ENCODE measurements at places on chromosomes 5 and 9.

DNA sequence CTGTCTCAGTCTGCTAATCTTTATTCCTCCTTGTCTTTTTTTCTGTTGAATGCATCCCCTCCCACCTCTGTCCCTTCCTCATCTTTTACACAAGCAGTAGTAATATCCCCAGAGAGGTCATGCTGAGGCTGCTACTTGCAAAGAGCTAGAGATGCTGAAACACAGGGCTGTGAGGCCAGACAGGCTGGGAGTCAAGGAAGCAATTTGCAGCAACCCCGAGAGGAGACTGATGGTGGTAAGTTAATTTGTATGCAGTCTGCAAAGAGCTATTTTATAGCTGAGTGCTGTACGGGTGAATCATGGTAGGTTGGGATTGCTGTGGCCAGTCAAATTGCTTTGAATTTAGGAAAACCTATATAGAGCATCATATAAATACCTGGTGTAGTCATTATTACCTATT, 90.2 kb upstream of the SLC24A2 start:
- DNase-seq: no peak

DNA sequence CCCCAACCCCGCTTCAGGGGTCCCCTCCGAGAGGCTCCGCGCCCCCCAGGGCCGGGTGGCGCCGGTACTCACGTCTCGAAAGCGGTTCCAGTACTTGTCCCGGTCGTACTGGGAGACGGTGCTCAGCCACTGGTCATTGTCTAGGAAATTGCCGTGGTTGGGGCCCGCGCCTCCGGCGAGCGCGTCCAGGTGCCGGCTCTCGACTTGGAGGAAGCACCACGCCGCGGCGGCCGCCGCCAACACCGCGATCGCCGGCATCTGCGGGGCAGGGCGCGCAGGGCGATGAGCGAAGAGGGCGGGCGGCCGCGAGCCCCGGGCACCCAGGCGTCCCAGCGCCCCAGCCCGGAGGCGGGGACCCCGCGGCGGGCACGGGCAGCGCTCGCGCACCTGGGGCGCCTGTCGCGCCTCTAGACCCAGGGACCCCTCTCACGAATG, 808 bp downstream of the SPOCK1 start:
- peak; percentile 34 for DNase-seq

DNA sequence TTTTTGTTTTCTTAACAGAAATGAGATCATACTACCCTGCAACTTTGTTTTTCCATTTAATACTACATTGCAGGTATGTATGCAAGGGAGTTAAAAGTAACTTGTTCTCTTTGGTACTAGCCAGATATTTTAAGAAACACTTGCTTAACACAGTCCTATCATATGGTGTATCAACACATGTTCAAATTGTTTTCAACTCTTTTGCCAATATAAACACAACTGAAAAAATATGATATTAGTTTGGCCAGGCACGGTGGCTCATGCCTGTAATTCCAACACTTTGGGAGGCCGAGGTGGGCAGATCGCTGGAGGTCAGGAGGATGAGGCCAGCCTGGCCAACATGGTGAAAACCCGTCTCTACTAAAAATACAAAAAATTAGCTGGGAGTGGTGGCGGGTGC, 41.6 kb downstream of the RNF38 start:
- DNase-seq: no peak

GRCh38 chr9:19481971-19482404, 73.2 kb downstream of the ACER2 start:
- DNase-seq: no peak

GRCh38 chr9:108552459-108553040, 303.2 kb downstream of the ACTL7B start:
- DNase-seq: no peak

Data from EH (cell line).